ENCODE measurements at places on chromosomes 16 and 17. TPM values are rescaled to one million over a fixed set of nuclear protein-coding genes. Genes with fewer than 3 reads are reported as not detected.
A peak's percentile ranks its signal among the peaks of the same experiment; 100 is the strongest.

- DNase-seq: no peak
Observed at GRCh38 chr17:38449364-38449763, 21.1 kb downstream of the ARHGAP23 start.

Gene PRR35
- total RNA-seq: not detected

Gene HS3ST3A1
- total RNA-seq: 8.7 TPM

- no peak for DNase-seq
Observed at GRCh38 chr17:77107506-77108433, 33.0 kb upstream of the SEC14L1 start.

DNA sequence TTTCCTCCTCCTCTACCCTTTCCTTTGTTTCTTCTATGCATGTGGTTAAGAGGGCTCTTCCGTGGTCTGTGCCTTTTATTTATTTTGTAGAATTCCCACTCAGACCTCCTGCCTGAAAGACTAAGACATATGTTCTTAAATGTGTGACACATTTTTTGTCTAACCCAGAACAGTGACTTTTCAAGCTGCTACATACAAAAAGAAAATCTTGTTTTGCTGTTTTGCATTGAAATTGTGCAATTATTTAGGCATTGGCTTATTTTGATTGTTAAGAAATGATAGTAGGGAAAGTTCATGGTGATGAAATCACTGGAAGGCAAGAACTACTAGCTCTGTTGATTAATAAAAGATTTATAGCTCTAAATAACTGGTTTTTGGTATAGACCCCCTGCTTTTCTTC, 76.8 kb downstream of the TUBD1 start:
- no peak for DNase-seq

GRCh38 chr17:40873255-40873654, 6.2 kb upstream of the KRT12 start:
- DNase-seq: no peak

Gene ACE
- total RNA-seq: 3.0 TPM

Gene FOXN1
- total RNA-seq: 57.4 TPM

- DNase-seq: peak; percentile 54
Observed at GRCh38 chr16:55490301-55490700, 11.3 kb downstream of the MMP2 start.

Gene SLC12A3
- total RNA-seq: not detected

Gene SRP68
- 76.5 TPM for total RNA-seq

- DNase-seq: no peak
Observed at GRCh38 chr17:14310605-14311004, 9.7 kb downstream of the HS3ST3B1 start.

GRCh38 chr16:30722916-30723315, 23.9 kb downstream of the SRCAP start:
- DNase-seq: no peak

Data from lower leg skin (tissue), 4 donors.